ENCODE measurements at places on chromosomes 1 and 21. TPM values are rescaled to one million over a fixed set of nuclear protein-coding genes. Genes with fewer than 3 reads are reported as not detected.

Gene CDC42
- 348 TPM for total RNA-seq

Gene SMCP
- total RNA-seq = not detected

Gene RSPH1
- total RNA-seq = 0.04 TPM

Gene UBE2U
- not detected for total RNA-seq

Data from neural progenitor cell (in vitro differentiated cells).